ENCODE measurements at places on chromosomes 4 and X. TPM values are rescaled to one million over a fixed set of nuclear protein-coding genes. Genes with fewer than 3 reads are reported as not detected.
A peak's percentile ranks its signal among the peaks of the same experiment; 100 is the strongest.

DNA sequence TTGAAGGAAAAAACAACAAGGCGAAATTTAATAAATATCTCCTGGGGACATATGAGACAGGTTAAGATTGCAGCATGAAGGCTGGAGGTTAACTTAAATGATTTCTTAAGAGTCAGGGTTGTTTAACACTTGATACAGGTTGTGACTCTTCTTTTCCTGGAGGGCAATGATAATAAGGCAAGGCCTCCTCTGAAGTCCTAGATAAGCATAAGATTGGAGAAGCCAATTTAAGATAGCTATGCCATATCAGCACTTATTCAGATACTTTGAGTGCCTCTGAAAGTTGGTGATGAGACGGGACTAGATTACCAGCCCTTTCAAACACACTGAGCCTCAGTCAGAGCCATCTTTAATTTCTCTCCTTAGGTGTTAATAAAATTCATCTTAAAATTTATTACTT lies 350.8 kb downstream of the FBXO8 start:
- DNase-seq = no peak
- H3K36me3 ChIP-seq = no peaks in the 10 kb centered on the region
- H3K27me3 ChIP-seq = no peaks in the 10 kb centered on the region

- no peak overlapping the region for H3K27ac ChIP-seq
- H3K27me3 ChIP-seq = no peaks in the 10 kb centered on the region
- no peak overlapping the region for H3K4me3 ChIP-seq
- no peaks in the 10 kb centered on the region for H3K36me3 ChIP-seq
- no peak for DNase-seq
- H3K4me1 ChIP-seq = no peaks in the 10 kb centered on the region
These were observed 16.9 kb downstream of the TAF7L start for GRCh38 chrX:101274198-101274597.

DNA sequence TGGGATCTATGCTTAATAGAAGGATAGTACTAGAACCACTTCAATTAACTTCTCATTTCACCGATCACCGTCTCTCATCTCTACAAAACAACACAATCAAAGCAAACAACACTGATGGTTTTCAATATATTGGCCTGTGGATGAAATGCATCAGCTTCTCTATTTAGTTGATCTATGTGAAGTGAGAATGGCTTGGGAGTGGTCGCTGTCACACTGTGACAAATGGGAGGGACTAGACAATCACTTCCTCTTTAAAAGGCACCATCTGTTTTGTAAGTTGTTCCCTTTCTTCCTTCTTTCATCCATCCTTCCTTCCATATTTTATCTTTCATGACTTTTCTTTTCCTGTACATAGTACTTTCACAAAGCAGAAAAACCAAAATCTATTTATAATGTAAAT lies 23.9 kb upstream of the NWD2 start:
- no peaks in the 10 kb centered on the region for H3K27me3 ChIP-seq
- H3K4me1 ChIP-seq = no peaks in the 10 kb centered on the region
- no peak overlapping the region for H3K27ac ChIP-seq

DNA sequence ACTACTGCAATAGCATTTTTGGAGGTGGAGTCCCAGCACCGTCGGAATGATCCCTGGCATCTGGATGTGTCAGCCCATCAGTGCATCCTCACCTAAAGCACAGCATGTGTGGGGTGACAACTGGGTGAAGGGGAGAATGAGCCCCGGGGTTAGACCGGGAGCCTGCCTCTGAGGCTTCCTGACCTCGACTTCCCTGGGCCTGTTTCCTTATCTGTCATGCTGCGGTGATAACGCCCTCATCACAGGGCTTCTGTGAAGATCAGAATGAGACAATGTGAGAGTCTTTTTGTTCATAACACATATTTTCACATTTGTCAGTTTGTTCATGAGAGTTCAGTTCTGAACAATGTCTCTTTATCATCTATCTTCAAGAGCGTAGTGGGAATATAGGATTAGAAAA lies 31.1 kb upstream of the PDLIM3 start:
- H3K27ac ChIP-seq = peak overlapping the region; percentile 57
- no peaks in the 10 kb centered on the region for H3K27me3 ChIP-seq
- DNase-seq = no peak
- H3K36me3 ChIP-seq = no peaks in the 10 kb centered on the region
- H3K4me1 ChIP-seq = peaks cover 9% of the 10 kb centered on the region
- H3K4me3 ChIP-seq = no peak overlapping the region

Gene MTCP1
- total RNA-seq = 0.94 TPM

Gene AMTN
- not detected for total RNA-seq

Gene SPANXN4
- not detected for total RNA-seq

Gene RIPPLY1
- not detected for total RNA-seq

Gene GRIA2
- total RNA-seq = 1.1 TPM

Gene USP17L10
- total RNA-seq = not detected

Gene LRBA
- 98.9 TPM for total RNA-seq

Gene HOPX
- 271 TPM for total RNA-seq

Data from thyroid gland (tissue), 4 donors.